ENCODE measurements at places on chromosomes 7 and 10.
A peak's percentile ranks its signal among the peaks of the same experiment; 100 is the strongest.

GRCh38 chr7:105026750-105027149 lies 12.7 kb downstream of the KMT2E start:
- no peak for DNase-seq

DNA sequence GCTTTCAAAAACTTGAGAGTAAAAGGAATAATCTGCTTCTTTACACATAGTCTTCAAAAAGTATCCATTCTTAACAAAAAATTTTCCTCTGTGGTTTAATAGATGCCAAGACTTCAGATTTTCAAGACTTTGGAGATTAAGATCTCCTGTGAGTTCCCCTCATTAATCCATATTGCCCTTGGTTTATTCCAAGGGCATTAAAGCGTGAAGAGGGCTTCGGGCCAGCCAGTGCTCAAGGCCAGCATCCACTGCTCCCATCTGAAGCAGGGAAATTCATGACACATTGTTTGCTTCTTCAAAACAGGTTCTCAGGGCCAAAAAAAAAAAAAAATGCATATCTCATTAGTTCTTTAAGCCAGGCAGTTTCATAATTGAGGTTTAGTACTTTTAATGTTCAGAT lies 137.3 kb upstream of the RHOBTB1 start:
- DNase-seq = no peak

GRCh38 chr10:34154383-34154900 lies 660.7 kb downstream of the PARD3 start:
- no peak for DNase-seq

DNA sequence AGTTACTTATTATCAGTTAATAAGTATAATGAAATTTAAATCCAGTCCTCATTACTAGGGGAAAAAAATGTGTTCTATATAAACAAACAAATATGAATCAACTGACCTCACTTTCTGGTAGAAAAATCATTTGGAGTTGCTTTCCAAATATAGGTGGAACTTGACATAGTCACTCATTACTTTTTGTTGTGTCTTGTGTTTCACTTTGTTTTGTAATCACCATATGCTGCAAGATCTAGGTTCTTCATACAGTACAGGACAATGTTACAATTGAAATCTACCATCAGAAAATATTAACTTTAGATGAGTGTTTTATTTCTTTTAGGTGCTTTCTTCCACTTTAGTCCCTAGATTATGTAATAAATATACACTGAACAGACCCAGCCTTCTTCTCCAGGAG lies 16.9 kb downstream of the TFEC start:
- no peak for DNase-seq

DNA sequence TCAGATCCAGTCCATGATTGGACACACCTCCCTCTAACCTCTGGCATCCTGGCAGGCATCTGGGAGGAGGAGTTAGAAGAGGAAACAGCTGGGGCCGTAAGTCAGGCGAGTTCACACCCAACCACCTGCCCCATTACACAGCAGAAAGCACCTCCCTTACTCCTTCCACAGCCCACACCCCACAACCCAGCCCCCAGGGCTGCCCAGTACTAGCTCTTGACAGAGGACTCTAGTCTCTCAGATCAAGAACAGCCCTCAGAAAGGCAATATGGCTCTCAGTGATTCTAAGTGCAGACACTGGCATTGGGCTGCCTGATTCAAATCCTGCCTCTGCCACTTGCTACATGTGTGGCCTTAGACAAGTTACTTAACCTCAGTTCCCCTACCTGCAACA lies 34.1 kb downstream of the KCNMA1 start:
- peak; percentile 75 for DNase-seq

DNA sequence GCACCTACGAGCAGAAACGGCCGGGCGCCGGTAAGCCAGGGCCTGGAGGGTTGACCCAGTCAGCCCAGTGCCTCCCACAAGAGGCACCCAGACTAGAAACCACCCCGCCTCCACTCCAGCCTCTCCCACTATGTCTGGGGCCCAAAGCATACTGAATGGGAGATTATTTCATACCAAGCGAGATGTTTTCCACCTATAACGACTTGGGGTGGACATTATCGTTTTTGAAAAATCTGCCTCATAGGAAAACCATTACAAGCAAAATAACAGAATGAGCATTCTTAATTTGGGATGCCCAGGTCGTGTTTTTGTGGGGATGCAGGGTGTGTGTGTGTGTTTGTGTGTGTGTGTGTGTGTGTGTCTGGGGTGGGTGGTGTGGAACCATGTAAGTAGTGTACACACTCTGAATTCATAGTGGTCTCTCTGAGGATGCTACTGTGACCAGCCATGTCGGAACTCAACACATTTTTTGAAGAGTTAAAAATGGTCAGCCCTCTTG lies 1.6 kb downstream of the HOXA6 start:
- no peak for DNase-seq

GRCh38 chr7:131655866-131656265 lies 99.4 kb upstream of the PODXL start:
- DNase-seq = peak; percentile 16

All from Karpas-422 (cell line).